Right cardiac atrium (tissue), 5 donors: ENCODE measurements at places on chromosomes 1 and 21. TPM values are rescaled to one million over a fixed set of nuclear protein-coding genes. Genes with fewer than 3 reads are reported as not detected.

Gene KCNA3
- 2.0 TPM for total RNA-seq

Gene TRIM67
- total RNA-seq: 0.06 TPM

Gene SPATA46
- total RNA-seq: not detected

Gene ABCA4
- not detected for total RNA-seq

Gene TLCD4
- total RNA-seq: 80.5 TPM

Gene KIAA1614
- total RNA-seq: 10.2 TPM

Gene IVL
- total RNA-seq: not detected

Gene RGS8
- total RNA-seq: not detected

GRCh38 chr1:21037091-21037490, 139.6 kb downstream of the EIF4G3 start:
- DNase-seq: no peak

DNA sequence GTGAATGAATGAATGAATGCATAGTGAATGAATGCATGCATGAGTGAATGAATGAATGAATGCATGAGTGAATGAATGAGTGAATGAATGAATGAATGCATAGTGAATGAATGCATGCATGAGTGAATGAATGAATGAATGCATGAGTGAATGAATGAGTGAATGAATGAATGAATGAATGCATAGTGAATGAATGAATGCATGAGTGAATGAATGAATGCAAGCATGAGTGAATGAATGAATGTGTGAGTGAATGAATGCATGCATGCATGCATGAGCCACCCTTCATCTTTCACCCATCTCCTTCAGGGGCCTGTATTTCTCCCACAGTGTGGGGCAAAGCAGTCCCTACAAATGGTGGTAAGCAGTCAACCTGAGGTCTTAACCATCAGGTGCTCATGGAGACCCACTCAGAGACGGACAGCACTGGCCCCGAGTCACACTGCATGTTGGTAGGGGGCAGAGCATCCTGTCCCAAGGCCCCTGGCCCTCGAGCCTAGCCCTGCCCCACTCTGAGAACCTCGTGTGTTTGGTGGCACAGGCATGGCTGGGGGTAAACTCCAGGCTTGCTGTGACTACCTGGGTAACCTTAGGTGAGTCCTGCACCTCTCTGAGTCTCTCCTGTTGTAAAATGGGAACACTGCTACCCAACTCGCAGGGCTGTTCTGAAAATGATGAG, 28.0 kb upstream of the PAX7 start:
- no peak for DNase-seq

- peak; percentile 85 for DNase-seq
Measured at GRCh38 chr1:151251656-151252470, 2.7 kb upstream of the PSMD4 start.

DNA sequence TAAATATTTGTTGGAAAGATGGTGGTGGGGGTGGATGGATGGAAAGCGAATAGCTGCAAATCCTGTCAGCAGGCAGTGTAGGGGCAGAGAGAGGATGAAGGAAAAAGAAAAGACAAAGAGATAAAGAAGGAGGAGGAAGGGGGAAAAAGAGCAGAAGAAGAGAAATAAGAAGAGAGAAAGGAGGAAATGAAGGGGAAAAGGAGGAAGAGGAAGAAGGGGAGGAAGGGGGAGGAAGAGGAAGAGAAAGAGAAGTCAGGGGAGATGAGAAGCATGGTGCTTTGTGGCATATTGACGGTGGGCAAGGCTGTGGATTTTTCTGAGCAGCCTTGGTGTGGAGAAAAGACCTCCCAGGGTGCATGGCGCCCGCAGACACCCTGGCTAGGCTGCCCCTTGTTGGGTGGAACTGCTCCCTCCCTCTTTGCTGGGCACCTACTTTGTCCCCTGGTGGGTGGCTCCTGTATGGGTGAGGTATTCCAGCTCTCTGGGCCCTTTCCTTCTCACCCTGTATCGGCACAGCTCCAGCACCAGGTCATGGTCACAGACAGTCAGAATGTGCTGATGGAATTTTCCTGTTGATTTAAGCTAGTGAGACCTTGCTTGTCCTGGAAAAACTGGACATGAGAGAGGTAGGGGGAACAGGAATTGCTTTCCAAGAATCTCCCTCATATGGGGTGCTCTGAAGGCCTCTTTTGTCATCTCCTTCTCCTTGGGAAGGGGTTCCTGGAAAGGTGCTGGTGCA, 45.7 kb upstream of the TLR5 start:
- DNase-seq: no peak
